SHP77 (cell line): ENCODE measurements at places on chromosomes 2 and 18.

- DNase-seq = no peak
These were observed 64.8 kb downstream of the ST3GAL5 start for GRCh38 chr2:85823951-85824350.

DNA sequence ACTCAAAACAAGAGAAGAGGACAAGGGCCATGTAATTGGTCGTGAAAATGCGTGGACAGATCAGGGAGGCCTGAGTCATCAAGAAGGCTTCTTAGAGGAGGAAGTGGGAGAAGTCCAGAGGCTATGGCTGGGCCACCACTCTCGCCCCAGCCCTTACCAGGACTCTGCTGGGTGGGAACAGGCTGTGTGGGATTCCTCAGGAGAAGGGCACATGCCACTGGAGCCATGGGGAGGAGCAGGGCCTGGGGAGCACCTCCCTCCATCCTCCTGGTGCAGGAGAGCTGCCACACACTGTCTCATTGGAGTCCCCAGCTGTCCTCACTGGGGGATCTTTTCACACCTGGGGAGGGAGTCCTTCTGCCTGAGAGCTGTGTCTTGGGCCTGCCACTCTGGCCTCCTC, 9.4 kb upstream of the RALB start:
- DNase-seq = no peak

GRCh38 chr18:55477499-55477859, 110.5 kb downstream of the TCF4 start:
- DNase-seq = no peak

DNA sequence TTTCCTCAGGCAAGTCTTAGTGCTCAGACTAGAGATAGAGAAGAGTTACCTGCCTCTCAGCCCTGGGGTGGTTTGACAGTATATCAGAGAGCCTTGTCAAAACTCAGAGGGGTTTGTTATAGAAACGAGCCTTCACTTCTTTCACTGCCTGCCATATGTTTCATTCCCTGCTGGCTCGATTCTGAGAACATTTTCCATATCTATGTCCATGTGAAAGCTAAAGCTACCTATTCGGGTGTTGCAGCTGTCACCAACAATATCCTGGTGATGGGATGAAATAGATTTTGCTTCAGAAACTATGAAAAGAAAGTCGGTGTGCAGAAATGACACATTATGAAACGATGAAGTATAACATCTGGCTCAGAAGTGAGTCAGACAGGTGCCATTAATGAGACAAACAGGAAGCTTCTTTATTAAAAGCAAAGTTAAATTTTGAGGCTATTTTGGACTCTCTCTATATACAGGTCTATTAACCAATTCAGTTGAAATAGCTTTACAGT, 56.1 kb upstream of the TANK start:
- DNase-seq = no peak

DNA sequence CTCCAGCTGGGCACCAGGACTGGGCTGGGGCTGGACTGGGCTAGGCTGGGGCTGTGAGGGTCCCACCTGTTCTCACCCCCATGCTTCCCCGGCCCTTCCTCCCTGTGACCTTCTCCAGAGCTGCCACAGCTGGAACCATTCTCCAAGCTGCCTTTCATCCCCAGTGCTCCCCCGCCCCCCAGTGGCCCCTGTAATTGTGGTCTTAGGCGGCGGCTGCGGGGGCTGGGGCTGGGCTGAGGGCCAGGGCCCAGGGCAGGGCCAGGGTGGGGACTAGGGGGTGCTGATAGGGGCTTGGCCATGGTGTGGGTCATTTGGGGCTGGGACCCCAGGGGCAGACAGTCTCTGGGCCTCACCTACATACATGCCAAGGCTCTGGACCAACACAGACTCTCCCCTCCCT, 2.8 kb upstream of the WNT10A start:
- no peak for DNase-seq

DNA sequence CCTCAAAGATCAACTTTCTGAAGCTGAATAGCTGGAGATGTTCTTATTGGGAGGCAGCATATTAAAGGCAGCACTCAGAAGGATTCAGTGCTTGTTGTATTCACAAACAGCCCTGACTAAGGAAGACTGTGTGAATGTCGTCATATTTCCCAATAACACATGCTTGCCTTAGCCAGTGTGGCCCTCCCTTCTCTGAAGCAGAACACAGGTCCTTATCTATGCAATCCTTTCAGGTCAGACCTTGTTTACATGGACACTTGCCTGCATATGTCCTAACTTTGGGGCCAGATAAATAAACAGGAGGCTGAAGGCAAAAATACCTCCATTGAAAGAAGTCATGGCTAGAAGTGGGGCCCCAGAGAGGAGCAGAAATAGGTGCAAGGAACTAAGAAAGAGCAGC, 97.2 kb downstream of the SLC4A3 start:
- no peak for DNase-seq

DNA sequence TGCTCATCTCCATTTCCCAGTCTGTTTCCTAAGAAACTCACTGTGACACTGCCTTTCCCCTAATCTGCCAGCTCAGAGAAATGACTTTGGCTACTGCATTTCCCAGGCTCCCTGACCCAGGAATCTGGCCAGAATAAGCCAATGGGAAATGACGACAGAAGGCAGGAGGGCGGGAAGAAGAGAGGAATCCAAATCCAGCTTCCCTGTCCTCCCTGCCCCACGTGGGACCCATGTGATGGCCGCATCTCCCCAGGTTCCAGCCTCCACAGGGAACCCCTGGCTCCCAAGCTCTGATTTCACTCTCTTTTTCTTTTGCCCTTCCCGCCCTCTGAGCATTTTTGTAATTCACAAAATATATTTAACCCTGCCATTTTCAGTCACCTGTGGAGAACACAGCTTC, 37.8 kb upstream of the RAB12 start:
- DNase-seq = no peak

GRCh38 chr2:122683018-122683417, 927.6 kb downstream of the TSN start:
- DNase-seq = no peak

- DNase-seq = no peak
These were observed 78.7 kb downstream of the ICOS start for GRCh38 chr2:204015118-204015843.
